ENCODE measurements at places on chromosomes 16 and 17. TPM values are rescaled to one million over a fixed set of nuclear protein-coding genes. Genes with fewer than 3 reads are reported as not detected.

The TBX6 gene
- under 0.01 TPM for total RNA-seq

The RHBDL3 gene
- total RNA-seq, result under 0.01 TPM

The USP22 gene
- total RNA-seq, result 286 TPM

The KRTAP4-5 gene
- not detected for total RNA-seq

The MPV17L gene
- total RNA-seq, result 0.66 TPM

The C16orf87 gene
- 6.3 TPM for total RNA-seq

The KRT24 gene
- total RNA-seq, result not detected

The CACNG1 gene
- total RNA-seq, result not detected

The ESRP2 gene
- total RNA-seq, result 0.99 TPM

The RABEP2 gene
- total RNA-seq, result 32.4 TPM

The CHST6 gene
- 0.44 TPM for total RNA-seq

The TPSD1 gene
- not detected for total RNA-seq

The HOXB7 gene
- total RNA-seq, result 1.7 TPM
